Activated naive CD8-positive, alpha-beta T cell treated with anti-CD3 and anti-CD28 coated beads for 36 hours (primary cell): ENCODE measurements at places on chromosomes 1 and 21.

DNA sequence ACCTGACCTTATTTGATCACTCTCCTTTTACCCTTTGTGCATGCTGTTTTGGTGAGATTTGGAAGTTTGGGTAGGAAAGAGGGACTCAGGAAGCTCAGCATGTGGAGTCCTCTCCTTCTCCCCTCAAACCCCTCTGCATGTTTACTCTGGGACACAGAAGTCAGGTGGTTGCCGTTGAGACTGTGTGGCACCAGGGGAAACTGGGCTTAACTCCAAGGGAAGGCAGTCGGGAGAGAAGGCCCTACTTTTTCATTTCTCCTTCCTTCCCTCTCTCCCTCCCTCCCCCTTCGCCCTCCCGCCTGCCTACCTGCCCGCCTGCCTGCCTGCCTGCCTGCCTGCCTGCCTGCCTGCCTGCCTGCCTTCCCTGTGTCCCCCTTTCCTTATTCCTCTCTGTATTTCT, 34.8 kb upstream of the TTC22 start:
- no peak for DNase-seq

GRCh38 chr1:3677484-3677883, 25.2 kb downstream of the TP73 start:
- DNase-seq: no peak

DNA sequence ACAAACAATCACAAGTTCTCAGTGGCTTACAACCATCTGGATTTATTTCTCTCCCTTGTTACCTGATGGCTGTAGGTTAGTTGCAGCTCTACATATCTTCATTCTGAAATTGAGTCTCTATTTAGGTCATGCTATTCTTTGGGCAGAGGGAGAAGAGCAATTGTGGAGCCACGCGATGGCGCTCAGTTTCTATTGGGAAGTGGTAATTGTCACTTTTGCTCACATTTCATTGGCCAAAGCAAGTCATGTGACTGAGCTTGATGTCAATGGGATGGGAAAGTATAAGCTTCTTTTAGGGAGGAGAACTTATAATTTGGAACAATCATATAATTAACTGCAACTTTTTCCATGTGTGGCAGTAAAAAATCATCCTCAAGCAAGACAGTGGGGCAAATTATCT, 166.5 kb downstream of the LMO4 start:
- DNase-seq: no peak

GRCh38 chr21:38376235-38376634, 119.4 kb downstream of the KCNJ15 start:
- no peak for DNase-seq

DNA sequence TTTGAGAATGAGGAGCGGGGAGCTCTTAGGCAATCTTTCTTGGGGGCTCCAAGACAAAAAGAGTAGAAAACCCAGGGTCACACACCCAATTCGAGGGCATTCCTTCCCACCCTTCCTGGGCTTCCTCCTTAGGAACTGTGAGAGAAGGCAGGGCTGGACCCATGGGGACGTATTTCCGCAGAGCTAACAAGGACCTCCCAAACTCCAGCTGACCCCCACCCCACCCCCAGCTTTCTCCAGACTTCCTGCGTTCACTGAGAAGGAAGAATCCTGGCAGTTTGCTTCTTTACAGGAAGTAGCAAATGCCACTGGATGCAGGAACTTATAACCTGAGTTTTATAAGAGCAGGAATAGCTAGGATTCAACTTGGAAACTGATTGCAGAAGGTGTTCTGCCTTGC, 2.7 kb upstream of the LHX9 start:
- no peak for DNase-seq
